ENCODE measurements at places on chromosomes 11 and 22. TPM values are rescaled to one million over a fixed set of nuclear protein-coding genes. Genes with fewer than 3 reads are reported as not detected.

The MS4A8 gene
- 541 TPM for total RNA-seq

DNA sequence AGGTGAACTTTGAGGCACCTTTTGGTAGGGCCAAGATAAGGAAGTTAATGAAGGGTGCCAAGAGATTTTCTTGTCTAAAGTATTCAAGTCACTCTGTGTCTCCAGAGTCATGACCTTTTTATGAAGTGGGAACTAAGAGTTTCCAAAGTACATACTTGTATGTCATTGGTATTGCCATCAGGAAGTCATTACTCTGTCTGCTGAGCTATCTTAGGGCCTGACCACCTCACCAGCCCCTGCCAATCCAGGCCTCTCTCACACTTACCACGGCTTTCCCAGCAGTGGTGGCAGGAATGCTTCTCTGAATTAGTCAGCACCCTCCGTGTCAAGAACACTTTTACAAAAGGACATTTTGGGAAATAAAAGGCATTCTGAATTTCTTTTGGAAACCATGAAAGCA, 192.8 kb upstream of the MTNR1B start:
- DNase-seq = no peak

The SEC14L6 gene
- total RNA-seq = 0.27 TPM

The OR2AT4 gene
- not detected for total RNA-seq

The FIBIN gene
- total RNA-seq = not detected

The SAA2 gene
- total RNA-seq = not detected

GRCh38 chr11:62338218-62338617, 970 bp downstream of the ASRGL1 start:
- no peak for DNase-seq

GRCh38 chr11:95339086-95339901, 108.3 kb upstream of the SESN3 start:
- DNase-seq = no peak

GRCh38 chr22:48659404-48659996, 1168.2 kb downstream of the BRD1 start:
- DNase-seq = no peak

DNA sequence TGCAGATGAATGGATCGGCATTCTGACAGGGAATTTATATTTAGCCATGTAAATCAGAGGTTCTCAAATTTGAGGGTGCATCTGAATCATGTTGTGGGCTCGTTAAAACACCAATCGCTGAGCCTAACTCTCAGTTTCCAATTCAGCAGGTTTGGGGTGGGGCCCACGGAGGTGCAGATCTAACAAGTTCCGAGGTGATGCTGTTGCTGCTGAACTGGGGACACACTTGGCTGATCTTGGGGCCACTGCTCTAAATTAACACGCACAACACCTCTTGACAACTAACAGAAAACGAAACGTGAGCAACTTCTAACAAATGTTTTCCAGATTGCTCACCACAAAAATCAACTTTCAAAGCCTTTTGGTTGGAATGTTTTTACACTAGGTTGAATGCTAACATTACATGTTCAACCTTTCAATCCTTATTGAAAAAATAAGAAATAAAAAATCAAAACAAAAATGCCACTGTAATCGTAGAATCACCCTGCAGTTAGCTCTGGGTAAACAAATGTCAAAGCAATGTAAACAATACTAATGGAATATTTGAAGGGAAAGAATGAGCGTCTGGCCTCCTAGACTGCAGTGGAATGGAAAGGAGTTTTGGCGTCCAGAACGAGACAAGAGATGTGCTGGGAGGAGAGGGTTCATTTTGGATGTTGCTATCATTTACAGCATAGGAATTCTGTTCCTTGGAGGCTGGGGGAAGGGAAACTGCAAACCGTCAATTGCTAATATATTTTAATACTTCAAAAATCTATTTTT, 68.3 kb upstream of the SLC6A5 start:
- no peak for DNase-seq

The OR5P2 gene
- not detected for total RNA-seq

DNA sequence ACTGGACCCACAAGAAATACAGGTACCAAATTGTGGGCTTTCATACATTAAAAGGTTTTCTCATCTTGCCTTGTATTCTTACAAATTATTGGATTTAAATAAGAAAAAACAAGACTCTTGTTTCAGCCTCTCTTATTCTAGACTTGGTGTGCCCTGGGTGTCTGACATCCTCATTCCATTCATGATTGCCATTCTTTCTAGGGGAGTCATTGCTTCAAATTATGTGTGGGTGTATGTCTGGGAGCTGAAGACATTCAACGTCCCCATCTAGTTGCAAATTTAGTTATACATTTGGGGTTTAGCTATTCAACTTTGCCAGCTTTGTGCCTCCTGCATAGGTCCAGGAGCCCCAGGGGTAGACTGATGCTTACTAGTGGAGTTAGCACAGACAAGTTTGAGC, 18.1 kb downstream of the MAML2 start:
- no peak for DNase-seq

GRCh38 chr22:31695423-31695822, 33.4 kb upstream of the PISD start:
- no peak for DNase-seq

- DNase-seq = no peak
Measured at GRCh38 chr11:112211536-112211935, 14.7 kb upstream of the PTS start.

DNA sequence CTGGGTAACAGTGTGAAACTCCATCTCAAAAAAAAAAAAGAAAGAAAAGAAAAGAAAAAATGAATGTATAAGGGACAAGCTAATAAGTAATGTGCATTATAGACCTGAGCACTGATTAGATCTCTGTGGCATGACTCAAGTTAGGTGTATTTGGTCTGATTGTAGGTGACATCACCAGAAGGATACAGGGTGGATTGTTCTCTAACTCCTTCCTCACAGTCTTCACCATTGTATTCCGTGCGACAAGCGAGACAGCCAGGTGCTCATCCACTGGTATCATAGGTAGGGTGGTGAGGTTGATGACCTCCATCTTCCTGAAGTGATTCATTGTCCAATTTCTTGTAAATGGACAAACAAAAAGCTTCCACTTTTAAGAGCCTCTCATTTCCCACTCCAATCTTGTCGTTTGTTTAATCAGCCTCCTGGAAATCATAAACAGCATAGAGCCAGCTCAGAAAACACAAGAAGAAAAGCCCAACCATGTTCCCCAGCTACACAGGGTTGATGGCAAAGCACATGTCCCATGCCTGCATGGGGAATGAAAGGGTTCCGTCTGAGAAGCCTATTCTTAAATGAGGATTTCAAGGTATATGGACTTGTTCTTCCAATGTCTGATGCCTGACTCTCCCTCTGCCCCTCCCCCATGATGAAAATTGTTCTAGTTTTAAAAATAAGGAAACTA, 6.2 kb downstream of the FAM227A start:
- DNase-seq = no peak

The LSP1 gene
- 14.1 TPM for total RNA-seq

The CHID1 gene
- 72.6 TPM for total RNA-seq

DNA sequence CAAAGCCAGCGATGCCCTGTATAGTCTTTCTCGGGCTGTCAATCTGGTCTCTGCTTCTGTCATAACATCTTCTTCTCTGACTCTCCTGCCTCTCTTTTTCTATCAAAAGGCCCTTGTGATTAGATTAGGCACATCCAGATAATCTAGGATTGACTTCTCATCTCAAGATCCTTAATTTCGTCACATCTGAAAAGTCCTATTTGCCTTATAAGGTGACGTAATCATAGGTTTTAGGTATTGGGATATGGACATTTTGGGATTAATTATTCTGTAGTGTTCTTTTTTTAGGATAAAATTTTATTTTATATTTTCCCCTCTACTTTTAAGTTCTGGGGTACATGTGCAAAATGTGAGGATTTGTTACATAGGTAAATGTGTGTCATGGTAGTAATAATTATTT, 480.8 kb upstream of the CCDC90B start:
- no peak for DNase-seq

DNA sequence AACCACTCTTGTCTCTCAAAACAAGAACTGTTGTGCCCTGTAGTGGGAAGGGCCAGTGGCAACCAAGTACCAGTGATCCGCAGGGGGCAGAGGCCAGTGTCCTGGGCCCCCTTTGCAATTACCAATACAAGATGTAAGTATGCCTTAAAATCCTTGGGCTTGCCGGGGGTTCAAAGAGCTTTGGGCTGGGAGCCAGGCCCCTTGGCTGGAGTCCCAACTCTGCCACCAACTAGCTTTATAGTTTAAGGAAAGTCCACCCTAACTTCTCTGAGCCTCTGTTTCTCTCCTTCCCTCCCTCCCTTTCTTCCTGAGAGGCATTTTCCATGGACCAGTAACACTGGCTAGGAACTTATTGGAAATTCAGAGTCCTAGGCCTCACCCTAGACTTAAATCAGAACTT, 15.5 kb downstream of the CLMP start:
- no peak for DNase-seq

GRCh38 chr11:84564180-84564866, 1062.8 kb downstream of the DLG2 start:
- peak; percentile 27 for DNase-seq

The TESMIN gene
- total RNA-seq = 5.8 TPM

GRCh38 chr11:65148657-65149056, 14.3 kb upstream of the SYVN1 start:
- DNase-seq = no peak

The RIMBP3C gene
- 0.83 TPM for total RNA-seq

The C11orf91 gene
- total RNA-seq = not detected

DNA sequence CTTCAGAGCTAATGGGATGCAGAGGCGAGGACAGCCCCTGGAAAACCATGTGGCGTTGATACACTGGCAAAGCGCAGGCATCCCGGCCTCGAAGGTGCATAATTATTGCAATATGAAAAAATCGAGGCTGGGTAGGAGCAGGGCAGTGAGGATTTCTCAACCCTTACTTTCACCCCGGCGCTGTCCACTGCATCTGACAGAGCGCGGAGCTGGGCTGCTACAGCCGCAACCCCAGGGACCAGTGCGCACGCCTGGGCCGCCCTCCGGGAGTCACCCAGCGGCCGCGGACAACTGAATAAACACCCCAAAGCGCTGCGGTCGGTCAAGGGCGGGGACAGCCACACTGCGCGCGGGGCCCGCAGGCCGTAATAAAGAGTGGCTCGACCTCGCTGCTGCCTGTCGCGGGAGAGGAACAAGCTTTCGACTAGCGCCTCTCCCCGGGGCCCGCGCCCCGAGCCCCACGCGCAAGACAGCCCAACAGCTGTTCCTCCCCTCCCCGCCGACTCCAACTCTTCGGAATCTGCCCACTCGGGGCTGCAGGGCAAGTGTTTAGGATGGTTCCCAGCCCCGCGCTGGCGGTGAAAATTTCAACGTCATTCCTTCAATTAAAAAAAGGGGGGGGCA, 3.6 kb upstream of the WT1 start:
- no peak for DNase-seq

DNA sequence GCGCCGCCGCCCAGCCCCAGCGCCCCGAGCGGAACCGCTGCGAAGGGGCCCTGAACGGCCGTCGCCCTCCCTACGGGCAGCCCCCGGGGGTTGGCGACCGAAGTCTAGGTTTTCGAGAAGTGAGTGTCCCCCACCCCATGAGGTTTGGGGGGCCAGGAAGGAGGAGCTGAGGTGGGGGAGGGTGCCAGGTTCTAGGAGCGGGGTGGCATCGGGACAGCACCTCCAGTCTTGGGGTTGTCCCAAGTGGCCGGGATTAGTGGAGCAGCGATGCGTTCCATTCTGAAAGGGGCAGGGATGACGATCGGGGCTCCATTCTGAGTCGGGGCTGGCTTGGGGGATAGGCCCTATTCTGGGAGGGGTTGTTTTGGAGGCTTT, 408 bp downstream of the PPP2R5B start:
- peak; percentile 54 for DNase-seq

The NNMT gene
- total RNA-seq = 413 TPM

DNA sequence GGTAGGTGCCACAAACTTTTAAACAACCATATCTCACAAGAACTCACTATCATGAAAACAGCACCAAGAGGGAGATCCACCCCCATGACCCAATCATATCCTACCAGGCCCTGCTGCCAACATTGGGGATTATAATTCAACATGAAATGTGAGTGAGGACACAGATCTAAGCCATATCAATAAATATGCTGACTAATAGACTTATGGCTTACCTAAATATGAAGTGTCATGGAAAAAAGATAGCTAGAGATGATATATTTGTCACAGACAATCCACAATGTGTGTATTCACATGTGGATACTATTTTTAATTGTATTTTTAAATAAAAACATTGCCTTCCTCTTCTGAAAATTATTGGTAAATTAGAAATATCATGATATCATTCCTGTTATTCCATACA, 38.2 kb upstream of the RAB38 start:
- DNase-seq = no peak

GRCh38 chr11:102560555-102561011, 30.0 kb upstream of the MMP7 start:
- DNase-seq = no peak

DNA sequence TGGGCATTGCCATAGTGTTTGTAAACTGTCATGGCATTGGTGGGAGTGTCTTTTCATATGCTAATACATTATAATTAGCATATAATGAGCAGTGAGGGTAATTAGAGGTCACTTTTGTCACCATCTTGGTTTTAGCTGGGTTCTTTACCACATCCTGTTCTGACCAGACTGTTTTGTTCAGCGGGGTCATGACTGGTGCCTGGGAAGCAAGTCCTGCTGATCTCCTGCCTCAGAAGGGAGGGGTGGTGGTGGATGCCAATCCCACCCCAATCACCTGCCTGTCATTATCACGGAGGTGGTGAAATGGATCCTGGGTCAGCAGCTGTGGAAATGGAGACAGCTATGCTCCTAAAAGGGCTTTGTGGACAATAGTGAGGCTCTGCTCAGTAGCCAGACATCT, 31.2 kb downstream of the IL18 start:
- no peak for DNase-seq

The KRTAP5-10 gene
- total RNA-seq = not detected

The RRP8 gene
- total RNA-seq = 28.9 TPM

- DNase-seq = no peak
Measured at GRCh38 chr11:94738746-94739145, 29.4 kb upstream of the AMOTL1 start.

GRCh38 chr11:2853997-2854560, 31.5 kb downstream of the CDKN1C start:
- DNase-seq = no peak

All from Peyer's patch (tissue), 4 donors.